Activated CD8-positive, alpha-beta memory T cell treated with anti-CD3 and anti-CD28 coated beads for 4 hours (primary cell): ENCODE measurements at places on chromosomes 6 and 20.

DNA sequence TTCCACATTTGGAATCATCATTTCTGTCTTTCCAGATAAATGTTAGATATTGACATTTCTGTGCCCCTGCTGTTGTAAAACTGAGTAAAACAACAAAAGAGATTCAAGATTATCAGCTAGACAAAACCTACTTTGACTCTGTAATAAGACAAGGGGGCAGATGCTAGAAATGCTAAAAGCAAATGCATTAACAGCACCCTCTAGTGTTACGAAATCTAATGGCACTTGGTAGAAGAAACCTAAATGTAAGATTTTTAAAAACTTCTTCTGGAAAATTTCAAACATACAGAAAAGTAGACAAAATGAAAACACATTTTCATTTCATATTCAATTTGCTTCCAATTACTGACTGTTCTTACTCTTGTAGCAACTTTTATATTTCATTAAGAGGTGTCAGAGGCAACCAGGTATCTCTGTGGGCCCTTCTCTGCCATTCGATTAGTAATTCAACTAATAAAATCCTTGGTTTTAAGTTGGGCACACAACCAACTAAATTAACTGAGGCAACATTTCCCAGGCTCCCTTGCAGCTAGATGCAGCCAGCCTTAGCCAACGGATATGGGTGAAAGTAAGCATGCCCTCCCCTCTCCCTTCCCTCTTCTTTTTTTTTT lies 45.0 kb downstream of the SLC23A2 start:
- no peak for DNase-seq

GRCh38 chr20:24364482-24364881 lies 104.9 kb upstream of the SYNDIG1 start:
- DNase-seq: no peak

DNA sequence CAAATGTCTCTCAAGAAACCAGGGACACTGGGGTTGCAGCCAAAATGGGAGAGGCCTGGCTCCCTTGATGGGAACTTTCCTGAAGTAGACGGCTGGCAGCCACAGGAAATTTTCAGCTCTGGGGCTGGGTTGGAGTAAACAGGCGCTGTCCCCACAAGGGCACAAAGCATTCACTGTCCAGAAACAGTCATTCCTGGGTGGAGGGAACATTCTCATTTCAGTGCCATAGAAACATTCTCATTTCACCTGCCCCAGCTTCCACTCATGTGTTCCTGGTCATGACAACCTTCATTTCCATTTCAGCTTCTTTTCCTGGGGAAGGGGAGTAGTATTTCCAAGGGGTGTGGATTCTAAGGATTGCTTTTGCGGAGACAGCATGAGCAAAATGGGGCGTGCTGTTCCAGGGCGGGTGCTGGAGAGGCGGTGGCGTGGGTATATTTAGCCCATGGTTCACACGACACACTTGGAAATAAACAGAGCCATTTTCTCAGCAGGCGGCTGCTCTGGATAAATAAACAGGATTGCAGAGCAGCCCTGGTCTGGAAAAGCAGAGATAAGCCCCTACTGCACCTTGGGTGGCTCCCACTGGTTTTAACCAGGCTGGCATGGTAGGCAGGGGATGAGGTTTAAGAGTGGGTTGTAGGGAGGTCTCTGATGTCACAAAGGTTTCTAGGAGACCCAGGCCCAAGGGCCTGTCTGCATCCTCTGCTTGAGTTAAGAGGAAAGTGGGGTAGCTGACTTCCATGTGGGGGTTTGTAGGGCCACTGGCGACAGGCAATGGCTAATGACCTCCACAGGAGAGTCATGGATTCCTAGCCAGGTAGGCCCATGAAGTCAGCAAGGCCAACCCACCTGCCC lies 32.9 kb downstream of the COX4I2 start:
- no peak for DNase-seq

DNA sequence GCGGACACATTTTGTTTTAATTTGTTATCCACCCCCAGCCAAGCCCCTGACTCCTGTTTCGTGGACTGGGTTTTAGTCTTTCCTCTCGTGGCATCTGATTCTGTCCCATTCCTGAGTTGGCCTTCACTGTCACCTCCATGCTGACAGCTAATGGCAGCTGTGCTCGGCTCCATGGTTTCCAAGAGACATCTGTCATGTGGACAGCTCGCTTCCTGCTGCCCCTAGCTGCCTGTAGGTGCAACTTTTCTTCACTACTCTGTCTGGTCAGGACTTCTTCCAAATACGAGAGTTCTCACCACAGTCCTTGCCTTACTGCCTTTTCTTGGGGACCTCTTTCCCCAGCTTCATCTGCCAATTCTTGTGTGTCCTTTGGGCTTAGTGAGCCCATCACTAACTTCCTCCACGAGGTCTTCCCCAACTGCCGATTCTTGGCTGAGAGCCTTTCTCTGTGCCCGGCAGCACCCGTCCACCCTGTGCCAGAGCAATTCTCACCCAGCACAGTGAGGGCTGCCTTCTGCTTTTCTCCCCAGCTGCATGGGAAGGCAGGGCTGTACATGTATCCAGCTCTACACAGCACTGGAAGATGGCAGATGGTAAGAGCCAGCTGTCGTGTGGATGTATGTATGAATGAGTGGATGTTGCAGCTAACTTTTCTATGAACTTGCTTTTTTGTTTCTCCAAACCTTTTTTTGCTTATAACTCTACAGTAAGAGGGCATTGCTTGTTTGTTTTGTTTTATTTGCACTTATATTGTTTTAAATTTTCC lies 140.4 kb downstream of the F13A1 start:
- no peak for DNase-seq

- DNase-seq: no peak
Observed at GRCh38 chr6:168684471-168684870, 243.5 kb downstream of the SMOC2 start.

GRCh38 chr20:32474009-32474716 lies 111.0 kb downstream of the NOL4L start:
- DNase-seq: no peak

GRCh38 chr6:81755551-81755950 lies 3.1 kb upstream of the TENT5A start:
- DNase-seq: no peak

GRCh38 chr20:47642118-47642517 lies 140.4 kb downstream of the NCOA3 start:
- DNase-seq: no peak

- DNase-seq: no peak
Observed at GRCh38 chr6:145017516-145017915, 717.8 kb downstream of the EPM2A start.

DNA sequence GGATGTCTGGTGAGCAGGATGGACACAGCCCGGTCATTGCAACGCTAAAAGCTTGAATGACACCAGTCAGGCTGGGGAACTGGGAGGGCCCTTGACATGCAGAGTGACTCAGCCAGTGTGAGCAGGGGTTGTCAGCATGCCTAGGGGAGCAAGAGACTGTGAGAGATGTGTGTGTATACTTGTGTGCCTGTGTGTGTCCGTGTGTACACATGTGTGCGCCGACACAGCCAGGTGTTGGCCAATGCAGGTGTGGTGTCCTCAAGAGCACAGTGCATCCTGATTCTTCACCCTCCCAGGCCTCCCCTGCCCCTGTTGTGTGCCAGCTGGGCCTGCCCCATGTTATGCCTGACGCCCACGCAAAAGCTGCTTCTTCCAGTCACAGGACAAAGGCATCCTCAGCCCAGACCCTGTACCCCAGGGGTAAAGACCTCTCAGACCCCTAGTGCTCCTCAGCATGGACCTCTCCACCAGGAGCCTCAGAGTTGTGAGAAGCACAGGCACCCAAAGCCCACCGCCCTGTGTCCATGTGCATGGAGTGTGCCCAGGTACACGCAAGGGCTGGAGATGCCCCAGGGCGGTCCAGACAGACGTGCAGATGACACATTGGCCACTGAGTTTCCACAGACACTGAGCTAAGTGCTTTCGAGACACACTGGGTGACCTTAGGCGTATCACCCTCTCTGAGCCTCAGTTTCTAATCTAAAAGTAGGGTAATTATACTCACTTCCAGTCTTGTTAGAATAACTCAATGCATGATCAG lies 16.6 kb downstream of the NRSN2 start:
- DNase-seq: no peak

DNA sequence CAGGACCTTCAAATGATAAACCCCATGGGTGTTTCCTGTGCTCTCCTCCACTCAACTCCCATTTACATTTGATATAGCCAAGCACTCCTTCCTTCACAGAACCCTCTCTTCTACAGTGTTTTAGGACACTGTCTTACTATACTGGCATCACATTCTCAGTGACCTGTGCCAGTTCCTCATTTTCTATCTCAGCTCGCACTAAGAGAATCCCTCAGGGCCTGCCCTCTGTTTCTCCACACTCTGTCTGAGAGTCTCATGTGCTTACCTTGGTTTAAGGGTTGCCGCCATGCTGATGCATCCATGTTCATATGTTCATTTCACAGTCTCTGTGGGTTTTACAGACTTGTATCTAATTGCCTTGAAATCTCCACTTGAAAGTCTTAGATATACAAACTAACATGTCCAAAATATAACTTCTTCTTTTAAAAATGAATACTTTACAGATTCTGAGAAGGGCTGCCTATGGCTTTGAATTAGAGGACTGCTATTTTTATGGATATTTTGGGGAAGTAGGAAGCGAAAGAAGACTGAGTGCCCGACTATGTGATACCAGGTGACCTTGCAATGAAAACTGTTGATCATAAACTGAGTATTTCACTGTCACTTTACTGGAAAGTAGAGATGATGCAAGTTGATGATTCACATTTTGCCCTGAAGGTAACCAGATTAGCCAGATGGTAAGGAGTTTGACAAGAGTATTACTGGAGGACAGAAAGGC lies 153.1 kb upstream of the SIM1 start:
- no peak for DNase-seq

GRCh38 chr20:53149890-53150205 lies 177.7 kb downstream of the TSHZ2 start:
- no peak for DNase-seq

- DNase-seq: no peak
Observed at GRCh38 chr20:60868316-60868891, 383.7 kb upstream of the CDH4 start.

DNA sequence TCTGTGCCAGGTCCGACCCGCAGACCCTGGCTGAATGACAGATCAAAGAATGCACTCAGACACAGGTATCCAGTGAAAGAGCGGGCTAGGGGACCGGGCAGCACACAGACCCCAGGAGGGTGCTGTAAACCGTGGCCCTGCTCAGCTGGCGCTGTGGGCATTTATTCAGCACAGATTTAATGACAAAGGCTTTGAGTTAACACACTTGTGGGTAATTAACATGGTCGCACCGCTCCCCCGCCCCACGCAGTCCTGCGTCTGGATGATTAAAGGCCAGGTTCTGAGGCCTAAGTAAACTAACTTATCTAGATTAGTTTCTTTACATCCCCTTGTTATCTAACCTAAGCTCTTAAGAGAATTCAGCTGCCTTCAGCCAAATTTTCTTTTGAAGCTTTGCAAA lies 3.5 kb downstream of the MAK start:
- no peak for DNase-seq

GRCh38 chr6:42742116-42742894 lies 3.6 kb downstream of the TBCC start:
- DNase-seq: no peak

DNA sequence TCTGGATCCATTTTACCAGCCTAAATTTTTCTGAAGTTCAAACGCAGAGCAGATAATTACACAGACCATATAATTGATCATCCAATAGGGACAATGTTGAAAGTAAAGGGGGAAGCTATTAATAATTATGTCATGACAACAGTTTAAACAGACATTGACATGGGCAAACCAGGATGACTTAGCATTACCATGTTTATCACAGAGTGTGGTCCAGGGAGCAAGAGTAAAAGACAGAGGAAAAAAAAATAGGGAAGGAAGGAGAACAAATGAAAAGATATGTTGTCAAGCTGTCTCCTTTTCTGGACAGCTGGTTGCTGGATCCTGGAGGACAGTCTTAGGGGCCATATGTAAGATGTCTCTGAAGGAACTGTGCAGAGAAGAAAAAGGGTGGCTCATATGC lies 69.4 kb upstream of the FBXL4 start:
- DNase-seq: no peak

DNA sequence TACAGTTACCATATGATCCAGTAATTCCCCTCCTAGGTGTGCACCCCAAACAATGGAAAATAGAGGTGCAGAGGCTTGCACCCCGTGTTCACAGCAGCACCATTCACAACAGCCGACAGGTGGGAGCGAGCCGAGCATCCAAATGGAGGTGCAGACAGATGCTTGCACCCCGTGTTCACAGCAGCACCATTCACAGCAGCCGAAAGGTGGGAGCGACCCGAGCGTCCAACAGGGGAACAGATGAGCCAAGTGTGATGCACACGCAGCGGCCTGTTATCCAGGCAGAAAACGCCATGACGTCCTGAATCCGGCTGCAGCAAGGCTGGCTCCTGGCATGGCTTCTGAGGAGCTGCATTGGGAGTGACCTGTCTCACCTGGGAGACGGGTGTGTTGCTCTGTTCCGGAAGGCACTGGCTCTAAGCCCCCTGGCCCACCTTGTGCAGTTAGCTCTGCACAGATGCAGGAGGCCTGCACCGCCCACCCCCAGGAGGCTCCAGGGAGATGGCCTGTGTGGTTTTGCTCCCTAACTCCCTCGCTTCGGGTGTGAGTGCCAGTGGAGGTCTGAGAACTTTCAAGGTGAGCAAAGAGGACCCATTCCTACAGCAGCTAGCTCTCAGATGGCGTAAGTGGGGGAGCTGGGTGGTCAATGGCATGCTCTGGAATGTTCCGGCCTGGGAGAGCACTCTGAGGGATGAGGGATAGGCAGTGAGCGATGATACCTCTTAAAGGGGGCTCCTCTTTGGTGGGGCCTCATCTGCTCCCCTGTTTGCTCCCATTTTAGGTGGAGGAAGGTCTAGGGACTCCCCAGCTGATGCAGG lies 47.8 kb upstream of the FRMD1 start:
- no peak for DNase-seq

DNA sequence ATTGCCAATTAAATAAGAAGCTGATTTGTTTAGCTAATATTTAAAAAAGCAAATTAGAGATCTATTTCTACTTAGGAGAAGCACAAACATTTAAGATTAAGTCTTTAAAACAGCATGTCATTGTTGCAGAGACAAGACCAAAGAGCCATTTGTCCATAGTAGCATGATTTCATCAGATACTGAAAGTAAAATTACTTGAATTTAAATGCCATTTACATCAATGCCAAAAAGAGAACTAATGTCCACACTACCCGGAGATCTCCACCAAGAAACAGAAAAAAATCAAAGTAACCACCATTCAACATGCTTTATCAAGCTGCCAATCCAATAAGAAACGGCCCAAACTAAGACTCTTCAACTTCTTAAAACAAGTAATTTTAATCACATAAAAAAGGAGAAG lies 15.7 kb downstream of the AURKA start:
- no peak for DNase-seq

DNA sequence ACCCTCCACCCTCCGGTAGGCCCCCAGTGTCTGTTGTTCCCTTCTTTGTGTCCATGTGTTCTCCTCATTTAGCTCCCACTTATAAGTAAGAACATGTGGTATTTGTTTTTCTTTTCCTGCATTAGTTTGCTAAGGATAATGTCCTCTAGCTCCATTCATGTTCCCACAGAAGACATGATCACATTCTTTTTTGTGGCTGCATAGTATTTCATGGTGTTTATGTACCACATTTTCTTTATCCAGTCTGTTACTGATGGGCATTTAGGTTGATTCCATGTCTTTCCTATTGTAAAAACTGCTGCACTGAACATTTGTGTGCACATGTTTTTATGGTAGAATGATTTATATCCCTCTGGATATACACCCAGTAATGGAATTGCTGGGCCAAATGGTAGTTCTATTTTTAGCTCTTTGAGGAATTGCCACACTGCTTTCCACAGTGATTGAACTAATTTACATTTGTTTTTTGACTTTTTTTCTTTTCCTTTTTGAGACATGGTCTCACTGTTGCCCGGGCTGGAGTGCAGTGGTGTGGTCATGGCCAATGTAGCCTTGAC lies 4.5 kb downstream of the KPNA5 start:
- DNase-seq: no peak

GRCh38 chr6:100693249-100693927 lies 187.7 kb downstream of the ASCC3 start:
- no peak for DNase-seq
